Effector CD4-positive, alpha-beta T cell (primary cell): ENCODE measurements at places on chromosomes 5 and 9.

DNA sequence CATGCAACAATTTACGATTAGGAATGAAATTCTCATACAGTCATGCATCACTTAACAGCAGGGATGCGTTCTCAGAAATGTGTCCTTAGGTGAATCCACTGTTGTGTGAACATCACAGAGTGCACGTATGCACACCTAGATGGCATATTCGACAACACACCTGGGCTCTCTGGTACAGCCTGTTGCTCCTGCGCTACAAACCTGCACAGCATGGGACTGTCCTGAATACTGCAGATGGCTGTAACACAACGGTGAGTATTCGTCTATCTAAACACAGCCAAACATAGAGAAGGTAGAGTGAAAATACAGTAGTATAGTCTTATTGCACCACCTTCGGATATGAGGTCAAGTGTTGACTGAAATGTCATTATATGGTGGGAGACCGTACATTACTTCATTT, 44.0 kb upstream of the LCP2 start:
- DNase-seq: no peak

DNA sequence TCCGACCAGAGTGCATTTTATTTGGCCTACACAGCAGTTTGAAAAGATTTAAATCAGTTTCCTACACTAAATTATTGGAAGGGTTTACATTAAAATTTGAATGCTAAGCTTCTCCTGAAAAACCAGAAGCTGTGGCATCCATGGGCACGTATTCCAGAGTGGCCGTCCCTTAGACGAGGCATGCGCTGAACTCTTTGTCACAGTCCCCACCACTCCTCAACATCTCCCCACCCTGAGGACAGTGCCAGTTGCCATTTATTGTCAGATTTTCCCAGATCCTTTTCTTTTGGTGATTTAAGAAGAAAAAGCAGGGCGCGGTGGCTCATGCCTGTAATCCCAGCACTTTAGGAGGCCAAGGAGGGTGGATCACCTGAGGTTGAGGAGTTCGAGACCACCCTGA, 39.9 kb upstream of the UNC5A start:
- no peak for DNase-seq

DNA sequence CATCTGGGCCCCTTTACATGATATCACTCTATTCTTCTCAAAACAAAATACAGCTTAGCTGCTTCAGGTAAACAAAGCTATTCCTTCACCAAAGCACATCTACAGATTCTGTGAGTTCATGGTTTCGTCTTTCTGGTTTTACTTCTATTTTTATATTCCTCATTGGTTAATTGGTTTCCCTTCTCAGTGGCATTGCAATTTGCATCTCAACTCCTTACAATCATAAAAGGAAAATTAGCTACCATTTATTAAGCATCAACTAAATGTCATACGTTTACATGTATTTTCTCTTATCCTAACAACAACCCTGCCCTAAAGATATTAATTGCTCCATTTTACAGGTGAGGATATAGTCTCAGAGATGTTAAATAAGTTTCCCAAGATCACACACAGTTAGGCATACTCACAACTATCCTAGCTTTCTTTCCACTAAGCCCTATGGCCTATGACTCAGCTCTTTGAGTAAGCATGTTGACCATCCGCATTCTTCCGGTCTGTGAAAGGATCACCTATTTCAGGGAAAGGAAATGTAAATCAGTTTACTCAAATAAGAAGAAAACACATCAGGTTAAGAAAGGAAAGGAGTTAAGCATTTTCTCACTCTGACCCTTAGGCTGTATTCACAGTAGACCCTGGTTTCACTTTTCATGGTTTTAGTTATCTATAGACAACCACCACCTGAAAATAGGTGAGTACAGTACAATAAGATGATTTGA, 146.1 kb downstream of the CAAP1 start:
- DNase-seq: no peak

GRCh38 chr9:32117291-32117690, 267.2 kb upstream of the ACO1 start:
- no peak for DNase-seq

GRCh38 chr5:15601853-15602252, 101.9 kb downstream of the FBXL7 start:
- no peak for DNase-seq

- DNase-seq: no peak
These were observed 179.5 kb downstream of the MARCHF11 start for GRCh38 chr5:16000056-16000455.

- DNase-seq: no peak
These were observed 597.3 kb upstream of the TYRP1 start for GRCh38 chr9:12095931-12096330.

DNA sequence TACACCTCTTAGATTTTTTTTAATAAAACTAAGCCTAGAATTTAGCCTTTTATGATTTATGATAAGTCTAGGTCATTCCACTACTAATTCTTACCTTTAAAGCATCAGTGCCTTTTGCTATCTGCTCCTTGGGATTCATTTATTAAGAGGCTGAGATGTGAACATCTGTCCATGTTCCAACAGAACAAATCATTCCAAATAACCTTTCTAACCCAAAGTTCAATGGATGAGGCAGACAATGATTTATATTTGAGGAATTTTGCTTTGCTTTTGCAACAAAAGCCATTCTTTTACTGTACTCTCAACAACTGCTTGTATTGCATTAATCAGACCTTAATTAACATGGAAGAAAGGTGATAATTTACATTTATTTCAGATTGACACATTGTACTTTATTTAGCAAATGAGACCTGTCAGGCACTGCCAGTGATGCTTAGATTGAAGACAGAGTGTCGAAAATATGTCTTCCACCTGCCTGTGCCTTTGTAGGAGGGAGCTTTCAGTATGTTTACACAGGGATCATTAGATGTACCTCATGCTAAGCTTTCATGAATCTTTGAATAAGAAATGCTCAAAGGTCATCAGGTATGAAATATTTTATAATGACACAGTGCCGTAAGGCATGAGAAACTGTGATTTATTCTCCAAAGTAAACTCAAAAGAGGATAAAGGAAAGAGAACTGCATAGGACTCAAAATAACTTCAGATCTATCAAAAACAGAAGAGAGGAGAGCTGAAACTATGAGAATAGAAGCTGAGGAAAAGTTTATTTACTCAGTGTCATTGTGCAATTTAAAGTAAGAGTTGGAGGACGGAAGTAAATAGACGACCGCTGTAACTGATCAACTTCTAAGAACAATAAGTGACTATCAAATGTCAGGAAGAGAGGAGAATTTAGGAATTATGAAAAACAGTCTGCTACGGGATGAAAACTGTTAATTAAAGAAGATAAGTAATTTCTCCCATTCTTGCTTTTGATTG, 36.7 kb upstream of the IZUMO3 start:
- no peak for DNase-seq

GRCh38 chr9:87615547-87616148, 110.3 kb upstream of the CTSL start:
- no peak for DNase-seq

GRCh38 chr9:112486221-112487007, at the start of gene KIAA1958:
KIAA1958 (plus strand) TSS chr9:112486827; CDS start chr9:112574081, 87,254 bp downstream.
- DNase-seq: peak; percentile 56

GRCh38 chr9:131635285-131635684, 90.0 kb downstream of the PRRT1B start:
- peak; percentile 72 for DNase-seq

- no peak for DNase-seq
These were observed 84.2 kb downstream of the TRPM6 start for GRCh38 chr9:74803376-74804017.

- no peak for DNase-seq
These were observed 307.0 kb downstream of the BNC2 start for GRCh38 chr9:16563446-16563845.

GRCh38 chr5:58462623-58463230, 2.8 kb upstream of the PLK2 start:
- DNase-seq: peak; percentile 23

GRCh38 chr9:111961575-111961974, 65.0 kb downstream of the UGCG start:
- no peak for DNase-seq

- no peak for DNase-seq
These were observed 81.6 kb downstream of the IRX2 start for GRCh38 chr5:2669913-2670312.

- DNase-seq: no peak
These were observed 30.3 kb downstream of the NDUFS4 start for GRCh38 chr5:53590759-53591158.

DNA sequence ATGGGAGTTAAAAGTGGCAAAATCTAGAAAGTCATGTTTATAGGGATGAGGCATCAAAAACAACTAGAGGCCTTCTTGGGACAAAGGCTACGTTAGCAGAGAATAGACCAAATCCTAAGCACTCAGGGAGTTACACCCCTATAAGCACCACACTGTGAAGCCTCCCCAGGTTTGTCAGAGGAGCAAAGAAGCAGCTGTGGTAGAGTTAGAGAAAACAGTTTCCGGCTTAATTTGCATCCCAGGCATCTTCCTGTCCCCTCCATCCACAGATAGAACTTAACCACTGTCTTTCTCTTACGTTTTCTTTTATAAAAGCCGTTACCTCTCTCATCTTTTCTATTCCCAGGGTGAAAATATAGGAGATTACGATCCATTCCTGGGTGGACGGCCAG, 188.6 kb upstream of the KLF9 start:
- no peak for DNase-seq

DNA sequence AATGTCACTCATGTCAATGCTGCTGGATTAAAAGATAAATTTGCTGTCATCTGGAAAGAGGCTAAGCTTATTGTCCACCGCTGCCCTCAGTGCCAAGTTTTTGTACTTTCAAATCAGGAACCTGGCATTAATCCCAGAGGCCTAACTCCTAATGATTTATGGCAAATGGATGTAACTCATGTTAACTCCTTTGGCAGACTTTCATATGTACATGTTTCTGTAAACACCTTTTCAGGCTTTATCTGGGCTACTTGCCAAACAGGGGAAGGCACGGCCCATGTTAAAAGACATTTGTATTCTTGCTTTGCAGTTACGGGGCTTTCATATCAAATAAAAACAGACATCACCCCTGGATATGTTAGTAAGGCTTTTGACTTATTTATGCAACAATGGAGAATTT, 608.0 kb upstream of the ACO1 start:
- DNase-seq: no peak

- DNase-seq: no peak
These were observed 223.9 kb upstream of the DMRT1 start for GRCh38 chr9:617445-618085.

DNA sequence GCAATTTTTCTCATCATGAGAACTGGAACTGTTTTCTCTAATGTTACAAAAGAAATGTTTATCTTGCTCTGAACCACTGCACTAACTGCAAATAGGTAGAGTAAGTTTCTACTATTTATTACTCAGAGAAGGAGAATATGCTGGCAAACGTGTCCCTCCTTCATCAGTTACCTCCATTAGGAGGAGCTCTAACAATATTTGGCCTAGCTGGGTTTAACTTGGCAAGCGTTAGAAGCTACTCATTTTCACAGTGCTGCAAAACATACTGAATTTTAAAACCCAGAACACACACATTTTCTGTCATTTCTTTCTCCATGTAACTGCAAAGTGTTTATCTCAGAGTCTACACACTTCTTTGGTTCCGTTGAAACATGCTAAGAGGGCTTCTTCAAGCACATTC, 101.0 kb upstream of the GABRG2 start:
- no peak for DNase-seq

DNA sequence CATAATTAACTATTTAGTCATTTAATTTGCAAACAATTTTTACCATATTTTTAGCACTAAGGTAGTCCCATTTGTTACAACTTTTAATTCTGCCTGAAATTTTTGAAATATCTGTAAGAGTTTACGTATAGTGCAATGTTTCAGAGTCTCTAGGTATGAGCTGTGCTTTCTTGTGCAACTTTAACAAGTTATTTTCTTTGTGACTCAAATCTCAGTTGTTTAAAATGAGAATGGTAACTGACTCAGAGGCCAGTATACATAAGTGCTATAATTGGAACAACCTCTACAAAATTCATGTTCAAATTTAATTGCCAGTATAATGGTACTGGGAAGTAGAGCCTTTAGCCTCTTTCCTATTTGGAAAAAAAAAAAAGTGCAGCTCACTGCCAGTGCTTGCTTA, 14.2 kb upstream of the ZNF883 start:
- no peak for DNase-seq

DNA sequence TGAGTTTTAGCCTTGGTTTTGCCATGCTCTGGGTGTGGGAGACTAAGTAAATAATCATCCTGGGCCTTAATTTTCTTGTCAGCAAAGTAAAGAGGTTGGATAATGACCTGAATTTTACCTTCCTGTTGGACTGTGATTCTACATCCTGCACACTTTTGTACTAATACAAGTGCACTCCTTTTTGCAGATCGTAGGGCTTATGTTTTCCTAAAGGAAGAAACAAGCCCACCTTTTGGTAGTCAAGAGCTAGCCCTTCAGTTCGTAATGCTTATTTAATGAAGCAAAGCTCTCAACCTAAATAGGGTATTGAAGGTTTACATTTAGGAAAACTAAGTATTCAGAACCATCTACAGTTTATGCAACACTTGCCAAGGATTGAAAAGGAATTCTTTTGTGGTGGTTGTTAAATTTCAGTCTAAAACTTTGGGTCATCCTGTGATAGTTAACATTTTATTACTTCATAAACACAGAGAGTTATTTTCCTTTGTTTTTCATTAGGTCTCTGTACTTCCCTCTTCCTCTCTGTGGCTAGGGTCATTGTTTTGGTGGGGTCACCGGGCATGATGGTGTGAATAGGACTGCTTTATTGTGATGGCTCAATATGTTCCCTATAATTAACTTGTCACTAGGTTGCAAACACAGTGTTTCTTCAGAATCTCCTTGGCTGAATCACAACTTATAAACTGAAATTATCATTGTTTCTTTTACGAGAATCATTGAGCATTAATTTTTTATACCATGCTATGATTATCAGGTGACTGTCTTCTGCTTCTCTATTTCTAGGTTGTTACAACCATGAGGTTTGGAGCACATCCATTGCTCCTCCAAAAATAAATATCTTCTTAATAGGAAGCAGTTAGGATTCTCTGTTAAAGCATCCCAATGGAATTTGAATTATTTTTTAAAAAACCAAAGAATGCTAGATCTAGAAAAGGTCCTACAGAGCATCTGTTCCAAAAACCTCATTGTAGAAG, 28.5 kb downstream of the SPINK5 start:
- DNase-seq: no peak

GRCh38 chr5:123512611-123513461, 859 bp downstream of the CSNK1G3 start:
- DNase-seq: peak; percentile 16

DNA sequence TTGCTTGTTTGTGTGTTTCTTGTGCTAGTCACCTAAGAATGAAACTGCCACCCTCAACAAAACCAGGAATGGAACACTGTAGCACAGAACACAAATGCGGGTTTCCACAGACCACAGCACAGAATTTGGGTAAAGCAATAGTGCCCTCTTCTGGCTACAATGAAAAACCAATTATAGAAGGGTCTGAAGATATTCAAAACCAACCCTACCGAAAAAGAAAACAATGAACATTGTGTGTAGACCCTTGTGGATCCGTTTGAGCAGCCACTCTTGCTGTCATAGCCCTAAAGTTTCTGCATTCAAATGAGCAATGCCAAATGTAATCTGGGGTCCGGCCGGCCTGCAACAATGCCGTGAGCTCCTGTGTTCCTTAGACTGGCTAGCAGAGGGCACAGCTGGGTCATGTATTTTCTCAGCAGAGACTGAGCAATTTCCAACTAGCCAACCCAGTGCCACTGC, 8.3 kb upstream of the ENC1 start:
- DNase-seq: no peak
